Activated T-helper 1 cell treated with anti-CD3 and anti-CD28 coated beads, Interleukin-12 subunit alpha, Interleukin-12 subunit beta, Interleukin-2, Interleukin-4 antibody, amounts not matched to agents 30 ng/mL and 10 ng/mL and 1 ng/mL, durations not matched to agents 14 hours and 24 hours and 36 hours (primary cell): ENCODE measurements at places on chromosomes 4 and X. TPM values are rescaled to one million over a fixed set of nuclear protein-coding genes. Genes with fewer than 3 reads are reported as not detected.

The MAGED4B gene
- 0.32 TPM in 1 of 2 replicates, not detected in the other for total RNA-seq

GRCh38 chr4:137025484-137026059 lies 506.7 kb downstream of the PCDH18 start:
- H3K4me3 ChIP-seq, result no peak overlapping the region
- no peak overlapping the region for H3K27ac ChIP-seq
- H3K4me1 ChIP-seq, result no peaks in the 10 kb centered on the region
- DNase-seq, result no peak
- H3K36me3 ChIP-seq, result no peaks in the 10 kb centered on the region

DNA sequence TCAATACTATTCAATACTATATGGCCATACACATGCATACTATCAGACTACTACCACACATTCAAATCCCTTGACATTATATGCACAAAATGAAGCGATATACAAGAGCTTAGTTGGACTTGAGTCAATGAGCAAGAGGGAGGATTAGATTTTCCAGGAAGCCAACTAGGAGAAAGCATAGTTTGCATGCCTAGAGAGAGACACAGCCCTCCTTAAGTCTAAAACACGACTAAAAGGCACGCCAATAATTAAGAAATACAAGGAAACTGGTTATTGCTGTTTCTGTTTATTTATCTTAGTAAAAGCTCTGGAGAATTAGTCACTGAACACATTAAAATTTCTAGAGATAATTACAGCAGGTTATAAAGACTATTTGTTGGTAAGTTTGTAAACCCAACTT lies 21.8 kb downstream of the MBNL3 start:
- H3K4me1 ChIP-seq, result no peaks in the 10 kb centered on the region
- H3K27ac ChIP-seq, result no peak overlapping the region
- no peaks in the 10 kb centered on the region for H3K36me3 ChIP-seq

The CEP44 gene
- 15.4 and 18.2 TPM in 2 replicates for total RNA-seq

GRCh38 chrX:53440621-53441517 lies 6.7 kb upstream of the HSD17B10 start:
- peaks cover 2% of the 10 kb centered on the region for H3K27me3 ChIP-seq
- H3K4me1 ChIP-seq, result peaks cover 20% of the 10 kb centered on the region
- DNase-seq, result no peak
- peak overlapping the region; percentile 72 for H3K27ac ChIP-seq
- peak overlapping the region; percentile 80 for H3K4me3 ChIP-seq
